ENCODE measurements at places on chromosomes 7 and 10.

GRCh38 chr10:67607472-67607871 lies 88.5 kb downstream of the CTNNA3 start:
- no peak for DNase-seq

GRCh38 chr10:26485150-26485941 lies 47.2 kb downstream of the APBB1IP start:
- DNase-seq, result no peak

DNA sequence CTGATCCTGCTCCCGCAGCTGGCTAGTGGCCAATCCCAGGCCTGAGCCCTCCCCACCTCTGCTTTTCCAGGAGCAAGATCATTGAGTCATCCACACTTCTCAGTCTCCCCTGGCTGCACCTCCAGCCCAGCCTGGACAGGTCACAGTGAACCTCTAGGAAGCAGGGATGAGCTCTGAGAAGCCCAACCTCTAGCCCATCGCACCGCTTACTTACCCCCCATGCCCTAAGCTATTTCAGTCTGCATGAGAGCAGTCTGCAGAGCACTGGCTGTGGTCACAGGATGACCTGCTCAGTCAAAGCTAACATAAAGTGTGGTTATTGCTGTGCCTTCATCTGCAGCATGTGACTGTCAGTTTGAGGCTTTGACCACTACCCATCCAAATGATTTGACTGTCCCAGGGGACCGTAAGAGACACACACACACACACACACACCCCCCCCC lies 129.2 kb downstream of the SORBS1 start:
- DNase-seq, result no peak

- DNase-seq, result no peak
Observed at GRCh38 chr7:40749877-40750276, 615.1 kb downstream of the SUGCT start.

GRCh38 chr7:105643384-105643783 lies 62.1 kb upstream of the EFCAB10 start:
- DNase-seq, result no peak

DNA sequence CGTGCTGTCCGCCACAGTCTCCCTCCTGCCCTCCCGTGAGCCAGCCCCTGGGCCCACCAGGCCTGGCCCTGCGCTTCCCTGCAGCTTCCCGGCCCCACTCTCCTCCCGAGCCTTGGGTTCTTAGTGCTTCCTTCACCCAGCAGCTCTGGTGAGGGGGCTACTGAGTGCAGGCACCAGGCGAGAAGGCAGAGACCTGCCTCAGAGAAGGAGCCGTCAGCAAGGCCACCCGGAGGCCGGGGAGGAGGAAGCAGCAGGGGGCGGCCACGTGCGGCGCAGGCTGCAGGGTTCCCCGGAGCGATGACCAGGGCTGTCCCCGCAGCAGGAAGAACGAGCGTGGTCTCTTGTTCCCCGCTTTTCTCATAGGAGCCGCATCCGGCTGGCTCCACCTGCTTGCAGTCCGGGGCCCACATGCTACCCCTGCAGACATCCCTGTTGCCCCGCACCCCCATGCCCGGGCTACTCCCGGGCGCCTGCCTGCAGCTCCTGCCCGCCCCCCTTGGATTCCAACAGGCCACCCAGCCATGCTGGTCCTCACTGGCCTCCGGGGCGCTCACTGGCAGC lies 20.5 kb downstream of the YKT6 start:
- no peak for DNase-seq

DNA sequence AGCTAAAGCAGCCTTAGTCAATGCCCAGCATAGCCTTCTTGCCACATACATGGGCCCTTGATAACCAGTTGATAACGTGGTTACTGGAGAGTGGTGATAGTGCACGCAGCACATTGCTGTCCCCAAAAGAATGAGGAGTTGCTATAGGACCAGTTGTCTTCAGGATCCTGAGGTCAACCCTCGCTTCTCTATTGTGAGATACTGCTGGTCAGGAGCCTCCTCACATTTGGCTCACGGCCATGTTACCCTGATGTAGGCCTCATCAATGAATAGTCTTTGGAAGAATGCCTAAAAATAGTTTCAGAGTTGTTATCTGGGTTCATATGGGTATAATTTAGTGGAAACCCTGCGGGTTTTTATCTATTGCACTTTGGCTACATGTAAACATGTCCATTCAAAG lies 230.7 kb downstream of the VTI1A start:
- DNase-seq, result no peak

GRCh38 chr7:152970481-152970880 lies 210.9 kb downstream of the ACTR3B start:
- no peak for DNase-seq

DNA sequence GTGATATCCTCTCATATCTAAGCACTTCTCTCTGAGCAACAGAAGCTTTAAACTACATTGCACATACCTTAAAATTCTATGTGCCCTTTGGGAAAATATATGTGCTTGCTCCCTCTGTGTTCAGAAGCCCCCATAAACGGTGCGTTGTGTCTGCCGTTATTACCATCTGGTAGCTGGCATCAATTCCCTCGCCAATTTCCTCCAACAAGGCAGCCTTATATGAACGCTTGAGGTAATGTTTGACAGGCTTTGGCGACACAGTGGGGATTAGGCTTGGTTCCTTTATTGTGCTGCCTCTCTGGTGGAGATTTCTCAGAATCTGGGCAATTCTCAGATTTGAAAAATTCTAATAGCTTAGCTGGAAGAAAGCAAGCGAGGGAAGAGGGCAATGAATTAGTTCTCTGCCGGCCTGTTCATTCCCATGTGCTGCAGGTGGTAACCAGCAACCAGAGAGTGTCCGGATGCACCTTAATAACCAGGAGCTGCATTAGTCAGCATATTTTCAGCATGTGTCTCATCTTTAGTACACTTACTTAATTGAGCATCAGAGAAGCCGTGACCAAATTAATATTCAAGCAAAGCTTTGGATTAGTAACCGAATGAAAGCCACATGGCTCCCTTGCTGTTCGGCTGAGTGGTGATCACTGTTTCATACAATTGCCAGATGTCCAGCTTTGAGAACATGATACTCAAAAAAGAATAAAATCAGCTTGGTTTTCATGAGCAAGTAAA lies 7.3 kb upstream of the PPP1R17 start:
- no peak for DNase-seq

DNA sequence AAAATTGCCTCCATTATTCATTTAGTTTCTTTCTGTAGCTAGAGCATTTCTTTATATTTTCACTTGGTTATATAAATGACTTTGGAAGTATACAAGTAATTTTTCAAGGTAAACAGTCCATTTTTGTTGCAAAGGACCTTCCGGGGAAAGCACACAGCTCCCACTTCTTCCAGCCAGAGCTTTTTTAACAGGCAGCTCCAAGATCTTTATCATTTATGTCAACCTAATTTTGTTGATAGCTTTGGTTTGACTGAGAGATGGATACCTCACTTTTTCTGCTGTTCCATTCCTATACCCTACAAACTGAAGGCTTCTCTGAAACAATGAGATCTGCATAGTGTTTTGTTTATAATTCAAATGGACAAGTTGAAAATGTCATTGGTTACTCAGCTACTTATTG lies 49.3 kb upstream of the RAB11FIP2 start:
- DNase-seq, result no peak

DNA sequence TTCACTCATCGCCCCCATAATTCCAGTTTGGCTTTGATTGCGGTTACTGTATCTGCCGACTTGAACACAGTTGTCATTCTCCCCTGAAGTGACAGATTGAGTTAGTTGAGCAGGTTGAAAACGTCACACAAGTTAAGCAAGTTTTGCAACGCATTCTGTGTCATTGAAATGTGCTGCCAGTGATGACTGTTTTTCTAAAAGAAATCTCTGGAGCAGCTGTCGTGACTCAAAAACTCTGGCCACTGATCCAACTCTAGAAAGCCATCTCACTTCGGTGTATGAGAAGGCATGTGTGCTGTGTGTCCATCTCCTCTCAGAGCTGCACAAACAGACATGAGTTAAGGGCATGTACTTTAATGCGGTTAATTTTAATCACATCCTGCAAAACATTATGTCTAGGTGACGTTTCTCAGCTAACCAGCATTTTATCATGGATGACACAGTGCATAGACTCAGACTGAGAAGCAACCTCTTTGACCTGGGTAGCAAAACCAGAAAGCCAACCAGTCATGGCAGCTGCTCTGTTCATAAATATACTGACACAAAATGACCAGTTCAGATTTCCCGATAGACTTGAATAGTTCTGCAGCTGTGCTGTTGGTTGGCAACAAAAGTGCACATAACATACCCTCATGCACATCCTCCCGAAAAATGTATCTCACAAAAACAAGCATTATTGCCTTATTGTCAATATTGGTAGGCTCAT lies 69.3 kb downstream of the CSTF2T start:
- no peak for DNase-seq

GRCh38 chr10:112689327-112690072 lies 242.5 kb downstream of the VTI1A start:
- no peak for DNase-seq

DNA sequence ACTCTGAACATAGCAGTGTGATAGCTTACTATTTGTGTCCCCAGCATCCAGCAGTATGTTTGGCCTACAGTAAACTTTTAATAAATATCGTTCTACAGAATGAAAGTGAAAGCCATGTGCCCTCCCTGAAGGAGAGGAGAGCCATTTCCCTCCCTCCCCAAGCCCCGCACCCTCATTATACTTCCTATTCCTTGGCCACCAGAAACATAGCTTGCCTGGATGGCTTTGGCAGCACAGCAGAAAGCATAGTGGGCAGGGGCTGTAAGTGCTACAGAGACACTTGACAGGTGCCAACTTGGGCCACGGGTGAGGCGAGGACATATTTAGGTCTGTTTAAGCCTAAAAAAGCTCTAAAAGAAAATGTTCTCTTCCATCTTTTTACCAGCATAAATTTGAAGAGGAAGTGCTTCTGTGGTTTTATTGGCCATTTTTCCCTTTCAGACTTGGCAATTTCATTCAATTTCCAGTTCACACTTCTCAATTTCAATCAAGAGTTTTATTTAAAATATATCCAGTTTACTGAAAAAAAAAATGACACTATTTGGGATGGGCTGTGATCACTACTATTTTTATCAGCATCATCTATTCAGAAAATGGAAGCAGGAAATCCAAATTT lies 12.7 kb downstream of the HHEX start:
- DNase-seq, result no peak

GRCh38 chr10:3330663-3331062 lies 158.1 kb upstream of the PITRM1 start:
- no peak for DNase-seq

DNA sequence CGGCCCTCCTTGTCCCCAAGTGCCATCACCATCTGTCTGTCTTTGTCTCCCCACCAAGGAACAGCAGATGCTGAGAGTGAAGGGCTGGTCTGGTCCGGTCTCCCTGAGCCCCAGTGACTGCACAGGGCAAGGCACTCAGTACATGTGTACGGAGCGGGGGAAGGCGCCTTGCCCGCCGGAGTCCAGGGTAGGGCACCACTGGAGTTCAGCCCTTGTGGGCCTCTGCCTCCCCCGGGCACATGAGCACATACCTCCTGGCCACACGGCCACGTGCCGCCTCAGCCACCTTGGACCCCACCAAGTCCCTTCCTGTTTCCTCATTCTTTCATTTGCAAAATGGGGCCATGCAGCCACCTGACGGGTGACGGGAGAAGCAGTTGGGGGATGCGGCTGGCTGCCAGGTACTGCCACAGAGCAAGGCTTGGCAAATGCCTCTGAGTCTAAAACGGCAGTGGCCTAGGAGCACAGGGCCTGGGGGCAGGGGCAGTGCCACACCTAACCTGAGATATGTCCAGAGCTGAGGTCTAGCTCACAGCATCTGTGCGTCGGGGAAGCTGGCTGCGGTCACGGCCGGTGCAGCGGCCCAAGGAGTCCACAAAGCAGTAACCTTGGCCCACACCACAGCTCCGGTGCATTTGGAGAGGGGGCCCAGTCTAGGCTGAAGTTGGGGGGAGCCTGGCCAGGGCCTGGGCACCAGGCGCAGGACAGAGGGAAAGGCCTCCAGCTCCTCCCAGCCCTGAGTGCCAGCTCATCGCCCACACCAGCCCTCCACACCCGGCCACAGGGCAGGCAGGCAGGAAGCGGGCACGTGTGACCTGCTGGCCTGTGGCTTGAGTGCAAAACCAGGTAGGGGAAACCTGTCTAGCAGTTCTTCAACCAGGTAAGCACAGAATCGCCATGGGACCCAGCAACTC lies 5.2 kb downstream of the ADAP1 start:
- DNase-seq, result no peak

- DNase-seq, result no peak
Observed at GRCh38 chr7:45104844-45105587, 6.5 kb downstream of the TBRG4 start.

GRCh38 chr7:149864023-149864422 lies 9.7 kb upstream of the ATP6V0E2 start:
- DNase-seq, result no peak

GRCh38 chr7:129664029-129665012 lies 52.8 kb downstream of the NRF1 start:
- peak; percentile 54 for DNase-seq

- DNase-seq, result no peak
Observed at GRCh38 chr10:51510231-51510630, 189.2 kb downstream of the CSTF2T start.

GRCh38 chr10:48847691-48848090 lies 91.9 kb downstream of the LRRC18 start:
- DNase-seq, result no peak

GRCh38 chr7:71842381-71842780 lies 569.8 kb downstream of the CALN1 start:
- no peak for DNase-seq

GRCh38 chr7:7219216-7219615 lies 36.9 kb downstream of the C1GALT1 start:
- DNase-seq, result no peak

DNA sequence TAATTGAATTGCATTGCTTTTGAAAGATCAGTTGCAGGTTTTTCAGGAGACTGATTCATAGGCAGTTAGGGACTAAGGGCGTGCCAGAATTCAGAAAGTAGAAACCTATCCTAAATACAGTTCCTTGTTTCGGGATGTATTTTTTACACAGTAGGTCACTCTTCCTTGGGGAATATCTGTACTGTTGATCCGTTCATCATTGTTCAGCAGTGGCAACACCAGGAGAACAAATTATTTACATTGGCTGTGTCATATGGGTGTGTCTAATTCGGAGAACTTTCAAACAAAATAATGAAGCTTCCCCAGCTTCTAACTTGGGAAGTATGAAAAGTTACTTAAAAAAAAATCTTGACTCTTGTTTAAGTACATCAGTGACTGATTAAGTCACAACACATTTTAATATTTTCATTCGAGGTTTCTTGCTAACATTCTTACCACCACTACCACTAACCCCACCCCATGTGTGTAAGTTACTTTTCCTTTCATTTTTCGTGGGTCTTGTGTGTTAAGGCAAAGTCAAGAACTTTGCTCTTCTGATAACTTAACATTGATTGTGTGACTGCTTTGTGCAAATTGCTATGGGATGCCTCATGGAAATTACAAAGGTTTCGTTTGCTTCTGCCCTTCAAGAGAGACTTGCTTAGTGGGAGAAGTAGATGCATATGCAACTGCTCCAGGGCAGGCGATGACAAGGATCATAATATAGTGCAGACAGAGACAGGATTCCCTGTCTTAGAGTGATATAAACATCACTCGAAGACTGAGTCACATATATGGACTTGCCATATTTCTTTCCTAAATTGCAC lies 43.8 kb upstream of the RPA3 start:
- DNase-seq, result no peak
